ENCODE measurements at places on chromosomes 5 and 9. TPM values are rescaled to one million over a fixed set of nuclear protein-coding genes. Genes with fewer than 3 reads are reported as not detected.

Gene CARD9
- total RNA-seq: 7.9 TPM

Gene DIAPH1
- 28.9 TPM for total RNA-seq

Gene NR2F1
- 82.4 TPM for total RNA-seq

Gene RASEF
- total RNA-seq: 2.8 TPM

Gene PITX1
- total RNA-seq: 31.1 TPM

Gene UQCRQ
- total RNA-seq: 78.5 TPM

Gene FGF1
- total RNA-seq: 3.8 TPM

Gene PPP3R2
- 0.82 TPM for total RNA-seq

Gene PFN3
- not detected for total RNA-seq

Gene GNE
- total RNA-seq: 46.5 TPM

Gene PCDHB9
- 5.9 TPM for total RNA-seq

Gene GPR107
- total RNA-seq: 45.4 TPM

Gene CATSPER3
- not detected for total RNA-seq

Gene NUTM2F
- not detected for total RNA-seq

Gene NKD2
- 18.0 TPM for total RNA-seq

Gene PLEKHG4B
- 10.1 TPM for total RNA-seq

Gene GFI1B
- total RNA-seq: 1.4 TPM

Gene RNF145
- 115 TPM for total RNA-seq

Gene SLC25A2
- not detected for total RNA-seq

Gene PCDHGA4
- 11.1 TPM for total RNA-seq

Gene TIFAB
- total RNA-seq: 0.05 TPM

Gene SPINK6
- total RNA-seq: not detected

Gene CHD1
- 169 TPM for total RNA-seq

Gene MLANA
- total RNA-seq: 27.2 TPM

Gene NMUR2
- 0.22 TPM for total RNA-seq

Gene PCDHGC4
- 25.1 TPM for total RNA-seq
